ENCODE measurements at places on chromosomes 5 and 9.

DNA sequence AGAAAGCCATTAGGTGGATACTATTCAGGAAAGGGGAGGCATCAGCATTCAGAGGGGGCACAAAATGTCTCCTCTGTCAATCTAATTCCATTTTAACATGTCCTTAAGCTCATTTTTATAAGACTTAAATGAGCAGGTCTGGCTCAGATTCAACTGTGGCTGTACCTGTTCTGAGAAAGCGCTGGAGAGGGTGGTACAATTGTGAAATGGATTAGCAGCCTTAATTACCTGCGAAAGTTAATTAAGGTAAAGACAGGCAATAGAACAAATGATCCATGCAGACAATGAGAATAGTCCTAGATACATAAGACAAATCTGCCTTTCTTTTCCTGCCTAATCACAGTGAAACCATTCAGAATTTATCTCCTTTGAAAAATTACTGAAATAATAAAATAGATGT is 96.2 kb downstream of the TAF11L14 start:
- no peak for DNase-seq

GRCh38 chr5:82525626-82526025 is 247.5 kb upstream of the RPS23 start:
- no peak for DNase-seq

DNA sequence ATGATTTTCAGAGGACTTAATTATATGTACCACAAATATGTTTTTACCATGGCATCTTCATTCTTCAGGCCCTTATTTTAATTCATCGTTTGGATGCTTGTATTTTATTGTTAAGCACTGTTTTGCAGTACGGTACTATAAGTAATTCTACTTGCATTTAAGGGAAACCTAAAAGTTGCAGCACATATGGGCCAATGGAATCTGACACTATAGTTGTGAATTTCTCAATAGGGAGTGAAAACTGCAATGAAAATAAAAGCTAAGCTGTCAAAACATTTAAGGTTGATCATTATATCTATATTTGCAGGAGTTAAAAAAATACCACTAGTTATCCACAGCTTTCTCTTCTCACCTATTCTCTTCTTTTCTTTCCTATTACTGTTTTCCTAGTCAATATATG is 1071.8 kb downstream of the MAT2B start:
- no peak for DNase-seq

GRCh38 chr5:65198456-65199120 is 283.1 kb downstream of the ADAMTS6 start:
- peak; percentile 98 for DNase-seq

GRCh38 chr5:180976518-180976917 is 12.1 kb upstream of the BTNL3 start:
- DNase-seq, result no peak

DNA sequence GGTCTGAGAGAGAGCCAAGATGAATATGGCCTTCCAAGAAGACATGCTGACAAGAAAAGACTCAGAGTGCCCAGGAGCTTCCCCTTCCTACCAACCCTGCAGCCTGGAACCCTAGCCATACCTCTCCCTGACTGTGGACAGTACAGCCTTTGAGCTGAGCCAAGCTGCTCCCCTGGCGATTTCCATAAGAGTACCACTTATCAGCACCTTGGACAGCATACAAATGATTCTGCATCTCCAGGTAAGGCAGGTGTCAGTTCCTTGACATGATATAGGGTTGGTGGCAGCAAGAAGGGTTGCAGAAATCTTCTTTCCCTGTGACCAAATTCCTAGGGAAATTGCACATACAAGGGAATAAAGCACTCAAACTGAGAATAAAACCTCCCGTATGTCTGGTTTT is 58.3 kb downstream of the MFAP3 start:
- DNase-seq, result no peak

DNA sequence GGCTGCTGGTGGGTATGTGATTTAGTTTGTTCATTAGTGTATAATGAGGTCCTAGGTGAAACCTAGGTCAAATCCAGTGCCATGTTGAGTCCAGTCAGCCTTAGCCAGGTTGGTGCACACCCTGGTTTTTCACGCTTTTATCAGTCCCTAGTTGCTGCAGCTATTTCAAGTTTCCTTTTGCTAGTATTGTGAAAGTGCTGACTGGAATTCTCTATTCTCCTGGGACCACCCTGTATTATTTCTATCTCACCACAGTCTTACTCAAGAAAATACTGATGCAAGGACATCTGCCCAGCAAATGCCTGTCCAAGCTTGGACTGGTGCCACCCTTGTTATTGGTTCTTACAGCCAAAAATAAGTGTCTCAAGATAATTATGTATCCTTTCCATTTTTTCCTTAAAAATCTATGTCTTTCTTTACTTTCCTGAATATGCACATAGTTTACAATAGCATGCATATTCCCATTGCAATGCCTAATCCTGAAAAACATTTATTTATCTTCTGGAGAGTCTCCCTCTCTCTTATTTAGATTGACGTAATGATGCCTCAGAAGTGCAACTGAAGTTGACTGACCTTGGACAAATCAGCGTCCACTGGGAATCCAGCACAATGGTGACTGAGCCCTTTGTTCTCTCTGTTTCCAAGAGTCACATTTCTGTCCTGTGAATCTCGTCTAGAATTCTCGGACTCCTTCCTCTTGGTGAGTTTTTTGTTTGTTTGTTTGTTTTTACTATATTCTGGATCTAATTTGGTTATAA is 1075.0 kb downstream of the CDH9 start:
- peak; percentile 2 for DNase-seq

- DNase-seq, result no peak
Observed at GRCh38 chr5:146440870-146441495, 6.2 kb upstream of the TCERG1 start.

DNA sequence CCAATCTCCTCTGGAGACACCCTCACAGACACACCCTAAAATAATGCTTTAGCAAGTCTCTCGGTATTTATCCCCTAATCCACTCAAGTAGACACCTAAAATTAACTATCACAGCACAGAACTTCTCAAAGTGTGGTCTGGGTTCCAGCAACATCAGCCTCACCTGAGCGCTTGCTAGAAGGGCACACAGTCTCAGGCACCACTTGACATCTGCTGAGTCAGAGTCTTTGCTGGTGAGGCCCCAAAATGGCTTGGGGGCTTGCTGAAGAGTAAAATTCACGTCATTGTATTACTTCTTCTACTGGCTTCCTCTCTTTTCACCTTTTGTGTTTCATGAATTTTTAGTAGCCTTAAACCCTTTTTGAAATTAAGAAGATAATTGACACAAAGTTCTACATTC is 9.0 kb downstream of the FOXB2 start:
- no peak for DNase-seq

DNA sequence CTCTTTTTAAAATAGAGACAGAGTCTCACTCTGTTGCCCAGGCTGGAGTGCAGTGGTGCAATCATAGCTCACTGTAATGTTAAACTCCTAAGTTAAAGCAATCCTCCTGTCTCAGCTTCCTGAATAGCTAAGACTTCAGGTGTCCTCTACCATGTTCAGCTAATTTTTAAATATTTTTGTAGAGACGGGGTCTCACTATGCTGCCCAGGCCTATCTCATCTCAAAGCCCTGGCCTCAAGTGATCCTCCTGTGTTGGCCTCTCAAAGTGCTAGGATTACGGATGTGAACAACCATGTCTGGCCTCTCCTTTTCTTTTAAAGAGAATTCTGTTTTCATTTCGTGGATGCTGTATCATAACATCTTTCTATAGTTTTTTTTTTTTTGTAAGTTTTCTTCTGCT is 11.7 kb downstream of the STX17 start:
- no peak for DNase-seq

DNA sequence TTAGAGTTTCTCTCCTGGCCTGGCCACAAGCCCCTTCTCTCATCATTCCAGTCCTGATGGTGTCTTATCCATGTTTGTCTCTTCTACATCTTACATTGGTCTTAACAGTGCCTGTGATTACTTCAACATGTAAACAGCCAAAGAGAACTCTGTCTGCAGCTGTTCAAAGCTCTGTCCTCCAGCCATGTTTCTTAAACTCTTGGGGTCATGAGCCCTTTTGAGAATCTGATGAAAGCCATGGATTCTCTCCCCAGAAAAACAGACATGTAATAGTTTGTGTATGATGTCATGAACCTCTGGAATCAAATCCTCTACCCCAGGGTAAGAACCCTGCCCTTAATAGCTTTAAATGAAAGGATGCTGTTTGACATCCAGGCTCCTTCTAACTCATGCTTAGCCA is 30.1 kb downstream of the MAMDC2 start:
- no peak for DNase-seq

GRCh38 chr5:149240354-149240998 is 31.2 kb upstream of the AFAP1L1 start:
- DNase-seq, result no peak

Measured in M059J (cell line).